ENCODE measurements at places on chromosomes 1 and 21. TPM values are rescaled to one million over a fixed set of nuclear protein-coding genes. Genes with fewer than 3 reads are reported as not detected.
A peak's percentile ranks its signal among the peaks of the same experiment; 100 is the strongest.

CYP2J2 gene
- not detected for polyA plus RNA-seq

MSH4 gene
- polyA plus RNA-seq = 0.28 TPM

CD5L gene
- not detected for polyA plus RNA-seq

HPDL gene
- polyA plus RNA-seq = 1.6 TPM

APOBEC4 gene
- polyA plus RNA-seq = not detected

ALG14 gene
- 6.6 TPM for polyA plus RNA-seq

FCRL2 gene
- polyA plus RNA-seq = not detected

NR1I3 gene
- polyA plus RNA-seq = 1.6 TPM

SIM2 gene
- 1.3 TPM for polyA plus RNA-seq

DNA sequence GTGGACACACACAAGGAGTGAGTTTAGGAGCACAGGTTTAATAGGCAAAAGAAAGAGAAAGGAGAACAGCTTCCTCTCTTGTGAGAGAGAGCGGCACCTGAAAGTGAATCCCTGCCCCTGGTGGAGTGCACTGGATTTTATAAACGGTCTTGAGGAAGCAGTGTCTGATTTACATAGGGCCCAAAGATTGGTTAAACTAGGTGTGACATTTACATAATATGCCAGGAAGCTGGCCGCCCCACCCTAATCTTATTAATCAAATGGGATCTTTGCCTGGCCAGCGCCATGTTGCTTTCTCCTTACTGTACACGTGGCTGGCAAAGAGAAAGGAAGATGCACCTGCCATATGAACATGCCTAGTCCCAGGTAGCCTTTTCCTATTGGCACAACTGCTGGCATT lies 38.7 kb downstream of the CFH start:
- DNase-seq = no peak

DNA sequence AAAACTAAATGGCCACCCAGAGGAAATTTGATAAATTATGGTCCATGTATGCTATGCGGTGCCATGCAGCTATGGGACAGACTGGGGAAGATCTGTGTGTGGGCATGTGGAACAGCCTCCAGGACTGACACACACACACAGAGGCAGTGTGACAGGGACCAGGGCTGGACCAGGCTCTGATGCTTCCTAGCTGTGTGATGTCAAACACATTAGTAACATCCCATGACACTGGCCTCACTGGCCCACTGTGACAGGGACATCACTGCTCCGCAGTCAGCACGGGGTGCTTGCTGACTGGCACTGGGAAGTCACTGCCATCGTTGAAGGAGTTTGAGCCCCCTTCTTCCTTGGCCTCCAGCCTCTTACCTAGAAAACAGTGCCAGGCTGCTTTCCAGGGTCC lies 13.9 kb downstream of the RAP1GAP start:
- no peak for DNase-seq

GRCh38 chr1:175217721-175218531 lies 25.4 kb upstream of the KIAA0040 start:
- no peak for DNase-seq

DNA sequence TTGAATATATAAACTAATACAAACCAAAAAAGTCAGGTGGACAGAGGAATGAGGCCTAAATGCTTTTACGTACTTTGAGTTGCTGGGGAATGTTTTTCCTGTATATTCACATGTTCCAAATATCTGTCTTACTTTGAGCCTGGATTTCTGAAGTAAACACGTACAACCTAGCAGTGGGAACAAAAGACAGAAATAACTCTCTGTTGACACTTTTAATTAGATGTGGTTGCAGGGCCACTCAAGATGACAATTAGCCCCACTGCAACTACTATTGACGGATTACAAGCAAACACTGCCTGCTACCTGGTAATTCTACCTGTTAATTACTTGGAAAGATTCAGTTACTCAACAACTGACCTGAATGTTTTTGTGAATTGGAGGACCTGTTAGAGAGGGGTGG lies 196.9 kb downstream of the TTLL7 start:
- no peak for DNase-seq

DNA sequence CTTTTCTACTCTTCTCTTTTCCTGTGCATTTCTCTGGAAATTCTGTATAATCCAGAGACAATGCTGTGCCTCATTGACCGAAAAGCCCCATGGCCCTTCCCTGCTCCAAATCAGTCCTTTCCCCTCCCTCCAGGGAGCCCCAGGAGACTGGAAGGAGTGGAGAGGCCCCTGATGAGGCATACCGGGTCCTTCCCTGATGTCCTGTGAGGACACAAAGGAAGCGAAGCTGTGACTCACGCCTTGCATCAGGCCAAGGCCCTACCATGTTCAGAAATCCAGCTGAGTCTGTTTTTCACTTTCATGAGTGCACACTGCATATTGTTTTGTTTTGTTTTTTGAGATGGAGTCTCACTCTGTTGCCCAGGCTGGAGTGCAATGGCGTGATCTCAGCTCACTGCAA lies 38.7 kb upstream of the BECN2 start:
- DNase-seq = no peak

- no peak for DNase-seq
Measured at GRCh38 chr1:6864166-6864565, 78.9 kb downstream of the CAMTA1 start.

GRCh38 chr1:208254376-208254775 lies 10.2 kb upstream of the PLXNA2 start:
- no peak for DNase-seq

DNA sequence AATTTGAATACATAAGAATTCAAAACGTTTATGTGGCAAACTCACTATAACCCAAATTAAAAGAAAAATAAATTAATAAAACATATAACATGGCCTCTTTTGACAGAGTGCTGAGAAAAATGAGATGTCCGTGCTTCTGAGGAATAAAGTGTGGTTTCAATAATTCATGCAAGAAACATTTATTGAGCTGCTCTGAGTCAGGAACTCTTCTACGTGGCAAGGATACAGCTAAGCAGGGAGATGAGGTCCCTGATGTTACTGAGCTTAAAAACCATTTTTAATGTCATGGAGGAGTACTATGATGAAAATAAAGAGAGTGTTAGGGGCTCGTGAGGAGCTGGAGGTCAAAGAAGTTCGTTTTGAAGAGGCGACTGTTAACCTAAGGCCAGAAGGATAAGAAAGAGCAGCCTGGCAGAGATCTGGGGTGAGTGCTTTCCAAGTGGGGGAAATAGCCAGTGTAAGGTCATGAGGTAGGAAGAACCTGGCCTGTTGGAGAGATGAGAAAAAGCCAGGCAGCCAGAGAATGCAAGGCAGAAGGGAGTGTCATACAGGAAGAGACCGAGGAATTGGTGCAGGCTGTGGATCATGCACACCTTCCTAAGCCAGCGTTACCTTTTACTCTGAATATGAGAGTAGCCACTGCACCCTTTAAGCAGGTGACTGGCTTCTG lies 182.2 kb upstream of the DUSP10 start:
- no peak for DNase-seq

- DNase-seq = peak; percentile 34
Measured at GRCh38 chr21:16473988-16474387, 744.2 kb downstream of the USP25 start.

- DNase-seq = no peak
Measured at GRCh38 chr1:241424480-241424971, 67.5 kb upstream of the RGS7 start.

- no peak for DNase-seq
Measured at GRCh38 chr1:121417325-121417923, 232.6 kb downstream of the SRGAP2C start.

GRCh38 chr1:167373986-167374385 lies 144.3 kb downstream of the CD247 start:
- no peak for DNase-seq

GRCh38 chr1:35876988-35877387 lies 6.0 kb upstream of the AGO1 start:
- no peak for DNase-seq

Measured in muscle of arm (tissue), 14 donors.